ENCODE measurements at places on chromosomes 12 and 14.
A peak's percentile ranks its signal among the peaks of the same experiment; 100 is the strongest.

GRCh38 chr12:131598717-131599116, 112.2 kb upstream of the SFSWAP start:
- no peak for DNase-seq

- no peak for DNase-seq
These were observed 11.0 kb downstream of the GPR135 start for GRCh38 chr14:59454139-59454538.

GRCh38 chr14:30309405-30309804, 249.6 kb upstream of the G2E3 start:
- no peak for DNase-seq

DNA sequence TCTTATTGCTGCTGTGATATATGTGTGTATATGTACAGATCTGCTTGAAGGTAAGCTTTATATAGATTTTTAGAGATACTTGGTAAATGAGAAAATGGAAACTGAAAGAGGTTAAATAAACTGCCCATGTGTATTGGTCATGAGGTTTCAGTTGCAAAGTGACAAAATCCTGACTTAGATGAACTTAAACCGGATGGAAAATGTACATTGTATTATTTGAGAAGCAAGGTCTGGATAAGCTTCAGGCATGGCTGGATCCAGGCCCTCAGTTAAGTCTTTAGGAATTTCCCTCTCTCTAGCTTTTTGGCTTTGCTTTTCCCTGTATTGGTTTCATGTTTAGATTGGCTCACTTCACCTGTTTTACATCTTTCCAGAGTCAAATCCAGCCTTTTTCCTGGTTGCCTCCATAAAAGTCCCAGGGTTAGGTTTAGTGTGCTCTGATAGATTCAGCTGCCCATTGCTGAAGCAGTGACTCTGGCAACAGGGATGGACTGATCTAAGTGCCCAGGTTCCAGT, 21.0 kb upstream of the MAP1LC3B2 start:
- DNase-seq, result no peak

- no peak for DNase-seq
These were observed 15.4 kb downstream of the CHGA start for GRCh38 chr14:92938235-92938875.

DNA sequence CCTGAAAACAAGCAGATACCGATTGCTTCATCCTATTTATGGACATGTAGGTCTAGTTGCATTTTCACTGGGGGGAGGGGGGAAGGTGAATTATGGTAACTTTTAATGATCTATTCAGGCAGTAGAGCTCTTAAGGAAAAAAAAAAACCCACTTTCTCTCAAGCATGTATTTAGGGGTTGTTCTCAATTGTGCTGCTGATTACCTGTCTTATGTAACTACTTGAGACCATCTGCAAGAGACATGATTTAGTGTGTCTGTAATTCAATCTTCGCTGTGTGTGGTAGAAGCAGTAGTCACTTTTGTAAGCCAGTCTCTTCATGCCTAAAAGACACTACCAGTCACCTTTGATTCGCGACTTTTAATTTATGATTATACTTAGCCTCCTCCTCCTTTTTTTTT, 8.9 kb downstream of the CALM1 start:
- no peak for DNase-seq

DNA sequence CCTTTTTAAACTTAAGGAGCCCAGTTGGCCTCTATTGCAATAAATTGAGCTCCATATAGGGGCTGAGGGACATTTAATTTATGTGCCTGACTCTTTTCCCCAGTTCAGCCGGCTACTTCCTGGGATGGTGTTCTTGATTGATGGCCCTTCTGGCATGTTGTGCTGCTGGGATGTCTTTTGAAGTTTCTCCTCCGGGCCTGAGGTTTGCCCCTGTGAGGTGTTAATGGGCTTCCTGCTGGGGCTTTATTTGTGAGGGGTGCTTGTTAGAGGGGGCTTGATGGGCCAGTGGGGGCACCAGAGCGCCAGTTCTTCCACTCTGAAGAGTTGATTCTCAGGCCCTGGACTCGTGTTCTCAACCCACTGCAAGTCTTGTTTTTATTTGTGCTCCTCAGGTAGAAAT, 69.6 kb downstream of the CHST11 start:
- no peak for DNase-seq

GRCh38 chr14:51901475-51902024, 41.1 kb downstream of the GNG2 start:
- no peak for DNase-seq

GRCh38 chr14:87629788-87630187, 363.2 kb downstream of the GALC start:
- peak; percentile 12 for DNase-seq

DNA sequence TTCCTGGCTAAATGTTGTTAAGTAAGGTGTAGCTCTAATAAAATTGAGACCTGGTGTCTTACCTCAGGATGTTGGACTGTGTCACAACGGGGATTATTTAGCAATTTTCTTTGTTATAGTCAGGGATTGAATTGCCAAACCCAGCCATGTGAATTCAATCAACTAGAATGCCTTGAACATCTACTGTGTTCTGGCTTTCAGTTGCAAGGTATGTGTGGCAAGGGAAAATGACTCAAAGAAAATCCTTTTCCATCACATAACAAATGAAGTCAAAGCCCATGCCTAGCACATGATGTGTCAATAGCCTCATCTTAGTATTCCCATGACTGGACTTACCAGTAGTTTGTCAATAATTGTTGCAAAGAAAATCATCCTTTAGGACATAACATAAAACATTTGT, 519.8 kb upstream of the FLRT2 start:
- no peak for DNase-seq

DNA sequence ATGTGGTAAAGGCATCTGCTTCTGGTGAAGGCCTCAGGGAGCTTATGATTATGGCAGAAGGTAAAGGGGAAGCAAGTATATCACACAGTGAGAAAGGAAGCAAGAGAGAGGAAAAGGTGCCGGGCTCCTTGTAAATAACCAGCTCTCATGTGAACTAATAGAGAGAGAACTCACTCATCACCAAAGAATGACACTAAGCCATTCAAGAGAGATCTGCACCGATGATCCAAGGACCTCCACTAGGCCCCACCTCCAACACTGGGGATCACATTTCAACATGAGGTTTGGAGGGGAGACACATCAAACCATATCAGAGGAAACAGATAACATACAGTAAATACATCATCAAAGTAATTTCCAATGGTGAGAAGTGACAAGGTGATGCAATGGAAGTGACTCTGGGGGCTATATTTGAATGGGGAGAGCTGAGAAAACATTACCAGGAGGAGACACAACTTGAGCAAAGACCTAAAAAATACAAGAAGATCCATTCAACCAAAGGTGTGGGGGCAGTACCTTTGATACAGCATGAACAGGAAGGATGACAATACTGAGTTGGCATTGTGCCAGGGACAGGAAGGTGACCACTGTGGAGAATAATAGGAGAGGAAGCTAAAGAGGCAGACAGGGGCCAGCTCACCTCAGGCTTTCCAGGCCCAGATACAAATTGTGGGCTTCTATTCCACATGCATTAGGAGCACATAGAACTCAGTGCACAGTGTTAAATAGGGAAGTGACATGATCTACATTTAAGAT, 134.4 kb upstream of the GRIP1 start:
- DNase-seq, result no peak

- no peak for DNase-seq
These were observed 5.5 kb upstream of the GPR132 start for GRCh38 chr14:105070760-105071137.

DNA sequence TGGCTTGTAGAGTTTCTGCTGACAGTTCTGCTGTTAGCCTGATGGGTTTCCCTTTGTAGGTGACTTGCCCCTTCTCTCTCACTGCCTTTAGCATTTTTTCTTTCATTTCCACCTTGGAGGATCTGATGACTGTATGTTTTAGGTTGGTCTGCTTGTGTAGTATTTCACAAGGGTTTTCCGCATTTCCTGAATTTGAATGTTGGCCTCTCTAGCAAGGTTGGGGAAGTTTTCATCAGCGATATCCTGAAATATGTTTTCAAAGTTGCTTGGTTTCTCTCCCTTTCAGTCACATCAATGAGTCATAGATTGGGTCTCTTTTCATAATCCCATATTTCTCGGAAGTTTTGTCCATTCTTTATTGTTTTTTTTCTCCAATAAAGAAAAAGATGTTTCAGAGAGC, 11.4 kb downstream of the NOPCHAP1 start:
- DNase-seq, result no peak

- DNase-seq, result no peak
These were observed 13.1 kb upstream of the CLEC7A start for GRCh38 chr12:10142976-10143589.

- no peak for DNase-seq
These were observed 75.5 kb upstream of the OTX2 start for GRCh38 chr14:56885825-56886224.

DNA sequence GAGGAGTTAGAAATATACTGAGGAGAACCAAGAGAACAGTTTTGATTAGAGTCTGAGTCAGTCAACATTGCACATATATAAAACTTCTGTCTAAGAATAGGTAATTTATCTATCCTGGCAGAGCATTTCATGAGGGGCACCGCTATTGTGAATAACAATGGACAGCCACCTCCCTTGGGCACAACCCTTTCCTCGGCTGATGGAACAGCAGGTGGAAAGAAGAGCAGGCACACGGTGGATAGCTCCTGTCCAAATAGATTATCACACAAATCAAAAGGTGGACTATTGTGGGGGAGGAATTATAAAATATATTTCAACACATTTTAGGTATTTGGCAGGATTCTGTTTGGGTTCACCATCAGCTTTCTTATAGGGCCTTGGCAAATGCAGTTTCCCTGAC, 84.0 kb upstream of the PTPRB start:
- DNase-seq, result no peak

GRCh38 chr12:108257004-108257403, 82.1 kb downstream of the CMKLR1 start:
- DNase-seq, result no peak

DNA sequence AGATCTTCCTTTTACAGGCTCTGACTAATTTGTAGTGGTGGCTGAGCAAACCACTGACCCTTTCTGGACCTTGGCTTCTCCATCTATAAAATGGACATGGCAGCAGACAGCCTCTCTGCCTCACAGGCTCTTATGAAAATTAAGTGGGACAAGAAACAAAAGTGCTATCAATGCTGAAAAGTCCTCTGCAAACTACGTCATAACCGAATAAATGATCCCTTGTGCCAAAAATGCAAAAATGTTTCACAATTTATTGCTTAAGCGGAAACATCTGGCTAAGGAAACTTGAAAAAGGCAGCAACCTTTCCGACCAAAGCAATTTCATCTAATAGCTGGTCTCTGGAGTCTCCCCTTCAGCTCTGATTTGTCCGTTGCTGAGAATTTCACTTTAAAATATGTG, 108.5 kb upstream of the PLXNC1 start:
- no peak for DNase-seq

DNA sequence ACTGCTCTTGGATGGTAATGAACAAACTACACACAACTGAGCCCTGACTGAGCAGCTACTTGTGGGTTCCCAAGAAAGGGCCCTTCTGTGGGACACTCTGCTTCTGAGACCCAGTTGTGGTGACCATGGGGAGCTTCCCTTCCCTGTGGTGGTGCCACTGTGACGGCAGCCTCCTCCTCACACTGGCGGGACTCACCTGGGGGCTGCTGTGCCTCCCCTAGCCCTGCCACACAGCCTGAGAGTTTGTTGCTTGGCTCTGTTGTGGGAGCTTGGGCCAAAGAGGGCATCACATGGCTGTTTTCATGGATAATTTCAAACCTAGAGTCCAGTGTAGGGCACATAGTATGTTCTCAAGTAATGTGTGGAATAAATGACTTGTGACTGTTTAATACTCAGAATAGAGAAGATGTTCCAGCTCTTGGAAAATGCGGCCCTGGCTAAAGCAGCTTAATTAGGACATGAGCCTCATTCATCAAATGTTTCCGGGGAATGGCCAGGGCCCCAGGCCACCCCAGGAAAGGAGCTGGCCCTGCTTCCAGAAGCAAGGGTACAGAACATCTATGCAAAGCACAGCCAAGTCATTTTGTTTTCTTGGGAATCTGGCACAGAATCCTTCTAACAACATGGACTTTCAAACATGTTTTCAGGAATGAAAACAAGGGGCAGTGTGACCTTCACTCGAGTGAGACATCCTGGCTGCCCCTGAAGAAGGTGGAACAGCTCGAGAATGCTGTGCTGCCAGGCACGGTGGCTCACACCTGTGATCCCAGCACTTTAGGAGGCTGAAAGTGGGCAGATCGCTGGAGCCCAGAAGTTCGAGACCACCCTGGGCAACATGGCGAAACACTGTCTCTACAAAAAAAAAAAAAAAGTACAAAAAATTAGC, 21.2 kb downstream of the ZFYVE21 start:
- no peak for DNase-seq

DNA sequence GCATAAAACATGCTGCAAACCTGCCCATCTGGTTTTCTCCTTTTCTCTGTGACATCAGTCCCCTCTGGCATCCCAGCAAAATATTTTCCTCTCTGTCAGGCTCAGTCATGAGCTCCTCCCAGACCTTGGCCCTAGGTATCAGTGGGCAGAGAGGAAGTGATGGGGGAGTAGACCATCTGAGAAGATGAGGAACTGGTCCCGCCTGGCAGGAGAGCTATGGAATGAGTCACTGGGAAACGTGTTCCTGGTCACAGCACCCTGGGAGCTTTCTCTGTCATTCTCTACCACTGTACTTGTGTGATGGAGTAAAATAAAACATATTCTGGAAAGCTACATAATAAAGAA, 5.0 kb upstream of the SRSF9 start:
- no peak for DNase-seq

DNA sequence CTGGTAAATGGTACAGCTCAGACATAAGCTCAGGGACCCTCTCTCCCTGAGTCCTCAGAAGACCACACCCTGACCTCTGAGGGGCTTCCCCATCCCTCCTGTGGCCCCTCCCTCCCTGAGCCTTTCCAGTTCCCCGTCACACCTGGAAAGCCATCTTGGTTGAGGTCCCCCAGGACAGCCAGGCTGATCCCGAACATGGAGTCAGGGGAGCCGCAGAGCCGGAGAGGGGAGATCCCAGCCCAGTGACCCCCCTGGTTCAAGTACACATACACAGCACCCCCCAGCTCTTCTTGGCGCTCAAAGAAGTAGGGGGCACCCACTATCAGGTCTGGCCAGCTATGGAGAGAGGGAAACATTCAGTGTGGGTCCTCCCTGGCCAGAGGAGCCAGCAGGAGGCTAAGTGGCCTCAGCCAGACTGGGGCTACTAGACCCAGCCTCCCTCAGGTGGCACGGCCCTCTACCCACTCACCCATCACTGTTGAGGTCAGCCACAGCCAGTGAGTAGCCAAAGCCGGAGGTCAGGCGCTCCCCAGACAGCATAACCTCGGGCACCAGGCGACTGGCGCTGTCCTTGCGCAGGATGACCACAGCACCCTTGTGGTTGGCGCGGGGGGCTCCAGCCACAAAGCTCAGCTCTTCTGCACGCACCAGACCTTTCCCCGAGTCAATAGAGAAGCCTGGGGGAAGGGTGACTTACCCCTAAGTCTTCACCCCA, 9.3 kb downstream of the ITGA7 start:
- no peak for DNase-seq

GRCh38 chr12:45725631-45726602, 3.6 kb upstream of the ARID2 start:
- peak; percentile 64 for DNase-seq

GRCh38 chr14:78401866-78402265, 231.7 kb downstream of the NRXN3 start:
- DNase-seq, result no peak

DNA sequence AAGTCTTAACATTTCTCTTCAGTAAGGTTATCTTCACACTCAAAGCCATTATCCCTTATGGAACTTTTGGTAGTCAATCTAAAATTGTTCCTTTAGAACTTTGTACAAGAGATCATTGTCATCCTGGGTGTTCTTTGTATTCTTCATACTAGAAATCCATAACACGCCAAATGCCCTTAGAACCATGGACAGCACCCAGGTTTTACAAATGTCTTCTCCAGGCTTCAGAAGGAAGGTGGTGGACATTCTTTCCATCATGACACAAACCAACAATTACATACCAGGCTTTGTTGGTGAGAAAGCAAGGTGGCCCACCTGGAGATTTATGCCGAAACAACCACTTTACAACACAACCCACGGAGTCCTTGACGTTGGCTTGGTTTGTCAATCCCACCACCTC, 365.6 kb upstream of the TBX3 start:
- DNase-seq, result no peak
